Activated CD8-positive, alpha-beta memory T cell treated with anti-CD3 and anti-CD28 coated beads for 1 hour (primary cell): ENCODE measurements at places on chromosomes 12 and 14.

GRCh38 chr12:131857908-131858850 is 30.0 kb downstream of the MMP17 start:
- no peak for DNase-seq

DNA sequence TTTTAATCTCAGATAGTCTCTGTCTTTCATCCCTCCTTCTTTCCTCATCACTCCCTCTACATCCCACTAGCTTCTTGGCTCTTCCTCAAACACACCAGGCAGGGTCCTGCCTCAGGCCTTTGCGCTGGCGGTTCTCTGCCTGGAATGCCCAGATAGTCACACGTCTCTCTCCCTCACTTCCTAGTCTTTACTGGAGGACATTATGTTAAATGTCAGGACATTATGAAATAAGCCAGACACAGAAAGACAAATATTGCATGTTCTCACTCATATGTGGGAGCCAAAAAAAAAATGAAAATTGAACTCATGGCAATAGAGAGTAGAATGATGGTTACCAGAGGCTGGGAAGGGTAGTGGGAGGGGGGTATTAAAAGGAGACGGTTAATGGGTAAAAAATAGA is 442.0 kb downstream of the MED13L start:
- DNase-seq: no peak

- DNase-seq: no peak
Measured at GRCh38 chr14:92480856-92481255, 32.7 kb upstream of the RIN3 start.

- DNase-seq: no peak
Measured at GRCh38 chr12:108647585-108648287, 14.0 kb upstream of the SELPLG start.

DNA sequence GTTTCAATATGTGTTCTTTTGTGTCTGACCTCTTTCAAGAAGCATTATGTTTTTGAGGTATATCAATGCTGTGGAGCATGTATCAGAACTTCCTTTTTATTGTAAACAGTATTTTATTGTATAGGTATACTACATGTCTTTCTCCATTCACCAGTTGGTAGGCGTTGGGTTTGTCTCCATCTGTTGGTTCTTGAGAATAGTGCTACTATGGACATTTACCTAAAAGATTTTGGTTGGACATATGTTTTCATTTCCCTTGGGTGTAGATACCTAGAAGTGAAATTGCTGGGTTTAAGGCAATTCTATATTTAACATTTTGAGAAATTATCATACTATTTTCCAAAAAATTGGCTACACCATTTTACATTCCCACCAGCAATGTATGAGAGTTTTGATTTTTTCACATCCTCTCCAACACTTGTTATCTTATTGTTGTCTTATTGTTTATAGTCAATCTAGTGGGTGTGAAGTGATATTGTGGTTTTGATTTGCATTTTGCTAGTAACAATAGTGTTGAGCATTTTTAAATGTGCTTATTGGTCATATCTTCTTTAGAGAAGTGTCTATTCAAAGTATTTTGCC is 409.2 kb downstream of the IPO8 start:
- DNase-seq: no peak

DNA sequence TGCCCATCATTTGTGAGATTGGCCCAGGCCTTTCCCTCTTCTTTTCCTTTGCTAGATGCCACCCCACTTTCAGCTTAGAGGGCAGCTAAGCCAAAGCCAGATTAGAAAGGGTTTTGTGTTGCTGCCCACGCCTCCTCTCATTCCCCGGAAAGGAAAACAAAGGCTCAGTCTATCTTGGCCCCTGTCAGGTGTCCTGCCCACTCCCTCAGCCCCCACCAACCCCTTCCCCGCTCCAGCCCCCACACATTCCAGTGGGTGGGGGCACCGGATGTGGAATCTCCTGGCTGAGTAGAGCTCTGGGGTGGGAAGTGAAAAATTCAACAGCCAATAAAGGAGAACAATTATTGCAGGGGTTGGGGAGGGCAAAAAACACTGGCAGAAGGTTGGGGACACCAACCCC is 2.2 kb downstream of the BLOC1S1 start:
- no peak for DNase-seq

DNA sequence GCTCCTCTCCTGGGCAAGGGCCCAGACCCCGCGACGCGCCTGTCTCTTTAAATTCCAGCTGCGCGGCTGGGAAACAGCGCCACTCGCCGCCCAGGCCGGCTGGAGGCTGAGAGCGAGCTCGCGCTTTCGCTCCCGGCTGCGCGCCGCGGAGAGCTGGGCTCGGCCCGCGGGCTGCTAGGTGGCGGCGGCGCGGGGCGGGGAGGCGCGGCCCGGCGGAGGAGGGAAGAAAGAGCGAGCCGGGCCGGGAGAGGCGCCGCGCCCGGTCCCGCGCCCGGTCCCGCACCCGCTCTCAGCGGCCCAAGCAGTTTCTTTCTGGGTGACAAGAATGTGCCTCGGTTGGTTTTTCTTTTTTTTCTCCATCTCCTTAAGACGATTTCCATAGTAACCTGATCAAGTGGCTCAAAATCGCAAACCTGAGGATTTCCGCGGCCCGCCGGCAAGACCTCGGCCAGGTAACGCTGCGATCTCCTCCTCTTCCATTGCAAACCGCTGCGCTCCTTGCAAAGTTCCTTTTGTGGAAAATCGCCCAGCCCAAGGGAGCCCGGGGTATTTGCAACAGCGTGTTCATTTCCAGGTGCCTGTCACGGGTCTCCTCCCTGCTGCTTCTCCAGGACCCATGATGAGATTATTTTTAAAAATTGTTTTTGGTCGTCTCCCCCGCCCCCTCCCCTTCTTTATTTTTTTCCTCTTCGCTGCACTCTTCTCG is 259.5 kb upstream of the E2F7 start:
- no peak for DNase-seq

GRCh38 chr12:76653342-76653741 is 93.8 kb upstream of the OSBPL8 start:
- no peak for DNase-seq

DNA sequence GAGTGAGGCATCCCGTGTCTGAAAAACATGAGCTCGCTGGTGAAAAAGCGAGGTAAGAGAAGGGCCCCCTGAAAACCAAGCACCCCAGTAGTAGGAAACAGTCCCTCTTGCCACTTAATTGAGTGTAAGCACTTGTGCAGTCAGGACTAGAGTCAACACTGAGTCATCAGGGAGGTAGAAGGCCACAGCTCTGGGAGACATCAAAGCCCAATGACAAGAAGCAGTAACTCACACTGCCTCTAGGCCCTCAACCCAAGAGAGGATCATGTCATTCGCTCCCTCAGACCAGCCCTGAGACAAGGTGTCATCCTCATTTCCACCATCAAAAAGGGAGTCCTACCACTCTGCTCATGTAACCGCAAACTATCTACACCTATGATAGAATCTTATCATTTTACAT is 17.8 kb downstream of the POMT2 start:
- no peak for DNase-seq

DNA sequence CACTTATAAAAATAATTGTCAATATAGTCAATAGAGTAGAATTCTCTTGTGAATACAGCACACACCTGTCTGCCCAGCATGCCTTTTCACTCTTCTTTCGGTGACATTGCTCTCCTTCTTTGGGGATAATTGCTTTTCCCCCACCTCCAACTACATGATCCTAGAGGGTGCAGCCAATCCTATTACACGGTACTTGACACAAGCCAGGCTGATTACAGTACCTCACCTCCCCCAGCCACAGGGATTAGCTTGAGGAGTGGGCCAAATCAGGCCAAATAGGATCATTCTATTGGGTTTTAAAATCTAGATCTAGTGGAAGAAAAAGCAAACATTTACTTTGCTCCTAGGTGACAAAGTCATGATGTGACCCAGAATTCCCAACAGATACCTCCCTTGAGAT is 16.8 kb upstream of the NFYB start:
- no peak for DNase-seq

GRCh38 chr14:50012644-50013043 is 103.7 kb downstream of the VCPKMT start:
- DNase-seq: no peak

- DNase-seq: no peak
Measured at GRCh38 chr14:28102001-28102400, 664.6 kb upstream of the FOXG1 start.

DNA sequence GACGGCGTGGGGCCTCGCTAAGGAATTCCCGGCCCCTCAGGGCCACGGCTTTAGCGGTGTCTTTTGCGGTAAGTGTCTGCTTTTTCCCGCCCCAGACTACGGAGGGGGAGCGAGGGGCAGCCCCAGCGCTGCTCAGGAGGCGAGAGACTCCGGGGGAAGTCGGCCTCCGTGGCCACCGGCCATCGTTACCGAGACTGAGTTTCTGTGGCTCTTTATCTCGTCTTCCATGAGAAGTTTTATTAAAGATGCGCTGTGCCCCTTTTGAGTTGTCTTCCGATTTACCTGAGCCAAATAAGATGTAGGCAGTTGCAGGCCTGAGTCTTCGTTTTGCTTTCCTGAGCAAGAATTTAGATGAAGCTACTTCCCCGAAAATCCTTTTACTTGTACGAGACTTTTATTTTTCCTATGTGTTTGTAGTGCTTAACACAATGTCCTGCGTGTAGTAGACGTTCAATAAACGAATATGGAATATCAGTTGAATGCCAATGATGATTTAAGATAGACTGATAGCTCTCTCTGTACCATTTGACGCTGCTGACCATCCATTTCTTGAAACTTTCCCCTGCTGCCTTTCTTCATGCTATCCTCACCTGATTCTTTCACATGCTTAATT is 462 bp downstream of the SRP54 start:
- no peak for DNase-seq

DNA sequence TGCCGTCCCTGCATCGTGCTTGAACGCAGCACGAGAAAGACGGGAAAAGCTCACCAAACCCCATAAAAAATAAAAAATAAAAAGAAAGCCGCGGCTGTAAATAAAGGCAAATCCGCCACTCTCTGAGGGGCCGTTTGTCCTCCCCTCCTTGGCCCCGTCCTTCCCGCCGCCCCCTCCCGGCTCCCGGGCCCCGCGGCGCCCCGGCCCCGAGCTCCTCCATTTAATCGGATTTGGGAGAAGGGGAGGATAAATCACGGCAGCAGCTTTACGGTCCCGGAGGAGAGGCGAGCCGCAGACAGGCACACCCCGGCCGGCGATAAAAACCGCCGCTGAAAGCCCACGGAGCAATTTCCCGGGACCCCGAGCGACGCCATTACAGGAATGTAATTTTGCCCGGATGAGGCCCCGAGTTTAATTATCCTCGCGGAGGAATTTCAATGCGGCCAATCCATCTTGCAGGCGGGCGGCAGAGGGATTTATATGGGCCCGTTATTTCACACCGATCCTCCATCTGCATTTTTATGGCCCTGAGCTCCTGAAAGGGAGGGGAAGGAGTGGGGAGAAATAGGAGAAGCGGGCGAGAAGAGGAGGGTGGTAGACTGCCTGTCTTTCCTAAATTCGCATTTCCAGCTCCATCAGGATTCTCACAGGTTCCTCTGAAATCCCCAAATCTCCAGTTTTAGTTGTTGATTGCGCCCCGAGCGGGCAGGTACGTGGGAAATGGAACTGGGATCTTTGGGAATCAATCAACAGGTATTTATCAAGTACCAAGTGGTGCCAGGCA is 1.3 kb upstream of the ATP5MC2 start:
- DNase-seq: no peak

- no peak for DNase-seq
Measured at GRCh38 chr14:85399186-85399585, 130.8 kb upstream of the FLRT2 start.

DNA sequence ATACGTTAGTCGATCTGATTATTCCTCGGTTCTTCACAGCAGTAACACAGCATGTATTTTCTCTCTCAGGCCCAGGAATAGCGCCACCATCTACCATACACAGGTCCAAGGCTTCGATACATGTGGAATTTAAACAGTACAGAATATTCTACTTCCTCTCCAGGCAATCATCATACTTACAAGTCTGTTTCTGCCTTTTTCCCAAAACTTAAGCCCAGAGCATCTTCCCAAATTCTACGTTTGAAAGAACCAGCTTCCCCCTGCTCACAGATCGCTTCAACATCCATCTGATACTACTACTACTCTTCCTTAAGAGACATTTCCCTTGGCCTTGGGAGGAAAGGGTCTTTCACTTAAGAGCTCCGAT is 626 bp downstream of the TXNDC16 start:
- no peak for DNase-seq

DNA sequence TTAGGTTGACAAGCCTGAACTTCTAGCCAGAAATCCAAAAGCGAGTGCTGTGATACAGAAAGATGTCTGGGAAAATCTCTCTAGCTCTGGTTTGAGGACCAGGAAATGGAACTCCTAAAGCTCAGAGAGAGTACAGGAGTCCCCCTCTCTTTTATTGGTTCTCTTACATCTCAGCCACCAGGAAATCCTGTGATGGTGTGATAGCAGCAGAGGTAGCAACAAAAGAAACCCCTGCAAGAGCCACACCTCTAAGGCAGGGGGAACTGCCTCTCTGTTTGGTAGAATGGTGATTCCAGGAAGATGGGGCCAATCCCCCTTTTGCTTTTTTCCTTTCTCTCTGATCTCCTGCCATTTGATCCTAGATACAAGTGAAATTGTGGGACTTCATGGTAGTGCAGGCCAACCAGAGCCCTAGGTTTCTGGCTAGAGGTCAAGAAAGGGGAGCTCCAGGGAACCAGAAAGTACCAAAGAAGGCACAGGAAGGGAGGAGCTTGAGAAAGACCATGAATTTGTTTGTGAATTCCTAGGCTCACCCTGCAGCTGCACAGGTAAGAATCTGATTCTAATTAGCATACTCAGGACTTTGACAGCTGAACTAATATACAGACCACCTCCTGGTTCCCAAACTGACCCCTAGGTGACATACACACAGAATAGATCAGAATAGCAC is 88.5 kb downstream of the PAPLN start:
- DNase-seq: no peak

DNA sequence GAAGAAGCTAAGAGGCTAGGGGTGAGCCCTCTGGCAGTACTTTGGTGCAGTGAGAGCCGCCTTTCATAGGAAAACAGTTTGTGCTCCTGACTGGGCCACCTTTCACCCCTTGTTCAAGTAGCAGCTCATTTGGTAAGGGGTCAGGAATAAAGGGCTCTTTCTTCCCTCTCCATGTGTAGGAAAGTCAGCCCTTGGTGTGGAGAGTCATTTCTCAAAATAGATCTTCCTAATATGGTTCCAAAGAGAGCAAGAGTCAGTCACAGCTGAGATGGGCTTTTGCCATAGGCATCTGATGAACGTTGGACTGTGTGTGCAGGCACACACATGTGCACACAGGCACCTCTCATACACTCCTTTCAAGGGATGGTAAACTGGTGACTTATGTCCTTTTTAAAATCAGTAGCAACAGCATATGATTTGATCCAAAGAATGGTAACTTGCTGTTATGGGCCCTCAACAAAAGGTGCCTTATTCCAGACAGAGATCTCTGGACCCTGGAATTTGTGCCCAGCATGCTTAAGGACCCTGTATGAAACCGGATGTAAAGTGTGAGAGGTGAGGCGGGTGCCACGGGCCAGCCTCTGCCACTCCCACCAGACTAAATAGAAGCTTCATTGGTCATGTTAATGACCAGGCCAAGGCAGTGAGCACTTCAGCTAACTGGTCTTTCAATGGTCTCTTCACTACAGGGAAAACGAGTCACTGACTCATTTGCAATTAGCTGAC is 16.7 kb upstream of the RIC8B start:
- DNase-seq: no peak

- DNase-seq: no peak
Measured at GRCh38 chr14:29271669-29272068, 505.1 kb downstream of the FOXG1 start.
